Activated naive CD4-positive, alpha-beta T cell treated with anti-CD3 and anti-CD28 coated beads, Interleukin-2, amount 10 ng/mL, durations not matched to agents 7 days and 5 days (primary cell): ENCODE measurements at places on chromosomes 5 and 9.

DNA sequence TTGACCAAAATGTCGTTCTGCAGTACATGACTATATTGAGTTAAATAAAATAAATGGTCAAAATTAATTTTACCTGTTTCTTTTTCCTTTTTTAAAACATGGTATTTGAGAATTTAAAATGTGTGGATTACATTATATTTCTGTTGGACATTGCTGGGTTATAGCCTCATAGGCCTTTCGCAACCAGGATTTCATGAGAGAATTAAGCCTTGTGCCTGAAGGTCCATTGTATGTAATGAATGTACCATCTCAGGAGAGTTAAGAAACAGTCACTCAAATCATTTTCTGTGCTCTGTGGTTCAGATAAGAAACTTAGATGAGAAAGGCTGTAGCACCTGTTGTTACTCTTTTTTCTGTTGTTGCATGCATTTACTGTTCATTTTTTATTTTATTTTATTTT, 103.5 kb downstream of the ANGPTL2 start:
- DNase-seq, result no peak

- DNase-seq, result no peak
These were observed 2215.5 kb downstream of the MAT2B start for GRCh38 chr5:165720901-165721300.

GRCh38 chr5:127079994-127080491, 6.7 kb upstream of the C5orf63 start:
- DNase-seq, result no peak

GRCh38 chr5:142866563-142867275, 96.5 kb downstream of the ARHGAP26 start:
- DNase-seq, result peak; percentile 47

DNA sequence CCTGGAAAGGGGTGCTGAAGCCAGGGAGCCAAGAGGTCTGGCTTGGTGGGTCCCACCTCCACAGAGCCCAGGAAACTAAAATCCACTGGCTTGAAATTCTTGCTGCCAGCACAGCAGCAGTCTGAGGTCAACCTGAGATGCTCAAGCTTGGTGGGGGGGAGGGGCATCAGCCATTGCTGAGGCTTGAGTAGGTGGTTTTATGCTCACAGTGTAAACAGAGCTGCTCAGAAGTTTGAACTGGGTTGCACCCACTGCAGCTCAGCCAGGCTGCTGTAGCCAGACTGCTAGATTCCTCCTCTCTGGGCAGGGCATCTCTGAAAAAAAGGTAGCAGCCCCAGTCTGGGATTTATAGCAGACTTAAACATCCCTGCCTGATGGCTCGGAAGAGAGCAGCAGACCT, 55.5 kb upstream of the FBXL17 start:
- no peak for DNase-seq

DNA sequence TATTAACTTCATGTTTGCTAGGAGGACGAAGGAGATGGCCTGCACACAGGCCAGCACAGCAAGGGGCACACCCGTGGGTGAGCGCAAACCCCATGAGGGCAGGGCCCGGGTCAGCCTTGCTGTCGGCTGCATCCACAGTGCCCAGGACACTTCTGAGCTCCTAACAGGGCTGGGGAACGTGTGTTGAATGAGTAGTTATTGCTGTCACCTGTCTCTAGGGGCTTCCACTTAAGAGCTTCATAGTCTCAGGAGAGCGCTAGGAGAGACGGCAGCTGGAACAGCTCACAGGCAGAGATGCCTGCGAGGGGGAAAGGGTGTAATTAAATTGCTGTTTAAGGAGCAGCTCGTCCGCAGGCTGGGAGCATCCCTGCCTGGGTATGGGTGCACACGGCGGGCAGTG, 91.4 kb upstream of the NEURL1B start:
- no peak for DNase-seq

DNA sequence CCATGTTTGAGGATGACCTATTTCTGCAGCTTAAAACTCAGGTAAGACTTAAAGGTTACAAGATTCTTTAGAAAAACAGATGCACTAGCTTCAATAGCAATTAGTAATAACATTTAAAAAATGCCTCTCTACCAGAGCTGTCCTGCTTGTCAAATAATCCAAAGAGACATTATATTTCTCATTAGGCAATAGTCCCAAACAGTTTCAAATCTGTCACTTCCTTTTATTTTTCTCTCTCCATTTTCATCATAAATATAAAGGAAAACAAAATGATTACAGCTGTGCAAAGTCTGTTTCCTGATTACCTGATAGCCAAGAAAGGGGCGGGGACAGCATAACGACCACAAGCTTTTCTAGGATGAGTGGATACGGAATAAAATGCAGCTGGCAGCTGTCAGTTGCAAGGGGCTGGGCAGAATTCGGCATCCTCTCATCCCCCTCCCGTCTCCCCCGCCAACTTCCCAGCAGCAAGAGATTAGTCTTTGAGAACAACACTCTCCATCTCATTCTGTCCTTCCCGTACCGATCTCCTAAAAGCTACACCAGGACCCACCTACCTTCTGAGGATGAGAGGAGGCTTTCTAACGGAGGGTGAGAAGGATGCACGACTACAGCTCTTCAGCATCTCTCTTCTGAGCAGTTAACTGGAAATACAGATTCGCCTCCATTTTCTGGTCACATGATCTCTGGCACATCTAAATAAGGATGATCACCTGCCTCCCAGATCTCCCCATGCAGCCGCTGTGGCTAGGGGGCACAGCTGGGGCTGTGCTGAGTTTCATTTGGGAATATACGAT, 72.5 kb upstream of the PCA3 start:
- no peak for DNase-seq

- no peak for DNase-seq
These were observed 818.0 kb upstream of the ZNF608 start for GRCh38 chr5:125564317-125564975.

- no peak for DNase-seq
These were observed 7.2 kb downstream of the ANKHD1 start for GRCh38 chr5:140408750-140409241.

GRCh38 chr9:136625101-136626065, 37.3 kb upstream of the EGFL7 start:
- no peak for DNase-seq

DNA sequence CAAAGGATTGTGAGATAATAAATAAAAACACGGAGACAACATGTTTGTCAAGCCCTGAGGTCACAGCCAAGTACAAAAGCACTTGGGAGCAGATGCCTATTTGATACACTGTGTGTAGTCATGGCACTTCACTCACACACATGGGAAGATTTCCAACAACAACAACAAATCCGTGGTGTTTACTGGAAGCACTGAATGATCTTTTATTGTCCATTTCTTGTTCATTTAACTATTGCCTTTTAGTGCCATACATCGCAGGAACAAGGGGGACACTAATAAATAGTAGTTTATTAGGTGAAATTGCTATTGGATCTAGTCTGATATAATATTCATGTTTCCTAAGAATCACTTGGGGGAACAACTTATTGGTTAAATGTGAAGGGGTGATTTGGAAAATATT, 20.4 kb upstream of the GDNF start:
- no peak for DNase-seq

DNA sequence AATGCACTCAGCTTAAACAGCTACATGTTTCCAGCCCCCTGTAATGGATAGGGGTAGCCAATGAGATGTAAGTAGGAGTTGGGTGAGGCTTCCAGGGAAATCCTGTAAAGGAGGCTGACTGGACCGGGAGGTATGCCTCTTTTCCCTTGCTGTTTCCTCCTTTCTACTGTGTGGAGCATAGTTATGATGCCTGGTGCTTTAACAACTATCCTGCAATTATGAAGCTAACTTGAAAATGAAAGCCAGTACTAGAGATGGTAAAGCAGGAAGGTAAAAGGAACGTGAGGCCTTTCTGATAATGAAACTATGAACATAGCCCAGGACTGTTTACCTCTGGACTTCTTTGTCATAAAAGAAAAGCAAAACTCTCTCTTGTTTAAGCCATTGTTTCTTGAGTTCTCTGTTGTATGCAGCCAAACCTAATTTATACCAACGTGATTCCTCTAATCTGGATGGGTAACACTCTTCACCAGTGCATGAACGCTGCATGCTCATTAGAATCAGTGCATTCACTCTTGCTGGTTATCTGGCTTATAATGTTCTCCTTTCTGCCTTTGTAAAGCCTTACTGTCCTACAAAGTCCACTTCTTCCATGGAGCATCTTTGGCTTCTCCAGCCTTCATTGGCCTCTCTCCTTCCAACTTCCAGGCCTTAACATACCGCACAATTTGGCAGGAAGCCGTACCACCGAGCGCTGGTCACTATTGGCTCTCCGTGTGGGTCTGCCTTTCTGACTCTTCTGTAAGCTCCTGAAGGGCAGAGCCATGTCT, 8.3 kb upstream of the ARHGEF28 start:
- DNase-seq, result no peak

- DNase-seq, result no peak
These were observed 181.9 kb upstream of the SEMA6A start for GRCh38 chr5:116756531-116756930.

- no peak for DNase-seq
These were observed 15.0 kb downstream of the CACNA1B start for GRCh38 chr9:137892424-137893191.

DNA sequence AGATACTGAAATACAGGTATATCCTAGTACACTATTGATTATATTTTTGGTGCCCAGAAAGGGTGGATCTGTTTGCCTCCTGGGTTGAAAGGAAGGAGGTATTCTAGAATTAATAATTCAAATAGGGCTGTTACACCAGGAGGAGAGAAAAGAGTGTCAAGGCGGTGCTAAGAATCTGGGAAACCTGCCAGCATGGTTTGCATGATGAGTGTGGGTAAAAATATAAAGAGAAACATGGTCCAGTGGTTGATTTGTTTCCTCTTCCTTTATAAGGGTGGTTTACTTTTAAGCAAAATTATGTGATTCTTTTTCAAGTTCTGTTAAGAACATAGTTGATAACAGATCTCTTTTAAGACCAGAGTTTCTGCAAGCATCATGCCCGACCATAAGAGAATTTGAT, 69.4 kb upstream of the NFIB start:
- DNase-seq, result no peak

DNA sequence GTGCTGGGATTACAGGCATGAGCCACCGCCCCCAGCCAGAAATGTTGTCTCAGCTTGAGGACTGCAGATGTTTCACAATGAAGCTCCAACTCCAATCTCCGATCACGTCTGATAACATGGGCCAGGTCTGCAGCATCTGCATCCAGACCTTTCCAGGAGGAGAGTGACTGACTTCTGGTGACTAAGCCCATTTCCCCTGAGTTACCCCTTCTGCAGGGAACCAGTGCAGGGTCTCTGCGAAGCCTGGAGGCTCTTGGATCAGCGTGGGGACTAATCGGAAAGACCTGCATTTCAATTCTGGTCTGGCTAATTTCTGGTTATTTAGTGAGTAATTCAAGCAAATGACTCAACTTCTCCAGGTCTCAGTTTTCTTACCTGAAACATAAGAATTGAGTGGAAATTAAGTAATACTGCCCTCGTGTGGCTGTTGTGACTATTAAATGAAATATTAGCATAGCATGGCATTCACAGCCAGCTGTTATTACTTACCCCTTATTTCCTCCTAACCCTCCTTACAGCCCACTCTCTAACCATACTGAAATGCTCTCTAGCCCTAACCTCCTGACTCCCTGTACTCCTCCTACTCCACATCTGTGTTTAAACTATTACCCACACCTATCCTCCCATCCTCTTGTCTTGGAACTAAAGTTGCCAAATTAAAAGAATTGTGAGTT, 2.2 kb upstream of the GNPDA1 start:
- DNase-seq, result peak; percentile 53

DNA sequence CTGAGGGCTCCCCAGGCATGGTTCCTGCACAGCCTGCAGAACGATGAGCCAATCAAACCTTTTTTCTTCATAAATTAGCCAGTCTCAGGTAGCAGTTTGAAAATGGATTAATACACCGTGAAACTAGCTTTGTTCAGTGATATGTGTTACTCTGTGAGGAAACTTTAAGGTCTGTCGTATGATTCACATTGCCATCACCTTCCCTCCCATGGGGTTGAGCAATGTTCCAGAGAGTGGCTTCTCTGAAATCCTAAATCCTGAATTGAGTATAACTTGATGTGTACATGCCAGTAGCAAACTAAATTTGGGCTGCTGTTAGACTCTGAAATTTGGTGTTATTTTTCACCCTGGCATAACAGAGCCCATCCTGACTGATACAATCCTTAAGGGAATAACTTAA, 866.4 kb upstream of the C9orf72 start:
- no peak for DNase-seq

DNA sequence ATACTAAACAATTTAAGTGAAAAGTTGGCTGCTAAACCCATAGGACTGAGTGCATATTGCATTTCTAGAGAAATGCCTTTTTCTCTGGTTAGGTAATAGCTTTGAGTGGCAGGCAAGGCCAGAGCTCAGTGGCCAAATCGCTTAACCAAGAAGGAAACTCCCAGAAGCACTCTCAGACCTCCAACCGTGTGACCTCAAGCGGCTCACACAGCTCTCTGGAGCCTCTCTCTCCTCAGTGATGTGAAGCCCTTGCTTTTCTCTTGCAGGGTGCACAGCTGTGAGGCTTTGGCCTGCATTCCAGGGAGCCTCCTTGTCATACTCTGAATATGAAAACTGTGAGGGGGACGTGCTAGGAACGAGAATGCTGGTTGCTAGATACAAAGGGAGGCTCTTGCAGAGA, 106.7 kb downstream of the INSYN2B start:
- DNase-seq, result no peak

GRCh38 chr5:1060535-1060981, 51.3 kb downstream of the SLC12A7 start:
- DNase-seq, result no peak

- no peak for DNase-seq
These were observed 113.3 kb upstream of the GRAMD2B start for GRCh38 chr5:126309860-126310259.

DNA sequence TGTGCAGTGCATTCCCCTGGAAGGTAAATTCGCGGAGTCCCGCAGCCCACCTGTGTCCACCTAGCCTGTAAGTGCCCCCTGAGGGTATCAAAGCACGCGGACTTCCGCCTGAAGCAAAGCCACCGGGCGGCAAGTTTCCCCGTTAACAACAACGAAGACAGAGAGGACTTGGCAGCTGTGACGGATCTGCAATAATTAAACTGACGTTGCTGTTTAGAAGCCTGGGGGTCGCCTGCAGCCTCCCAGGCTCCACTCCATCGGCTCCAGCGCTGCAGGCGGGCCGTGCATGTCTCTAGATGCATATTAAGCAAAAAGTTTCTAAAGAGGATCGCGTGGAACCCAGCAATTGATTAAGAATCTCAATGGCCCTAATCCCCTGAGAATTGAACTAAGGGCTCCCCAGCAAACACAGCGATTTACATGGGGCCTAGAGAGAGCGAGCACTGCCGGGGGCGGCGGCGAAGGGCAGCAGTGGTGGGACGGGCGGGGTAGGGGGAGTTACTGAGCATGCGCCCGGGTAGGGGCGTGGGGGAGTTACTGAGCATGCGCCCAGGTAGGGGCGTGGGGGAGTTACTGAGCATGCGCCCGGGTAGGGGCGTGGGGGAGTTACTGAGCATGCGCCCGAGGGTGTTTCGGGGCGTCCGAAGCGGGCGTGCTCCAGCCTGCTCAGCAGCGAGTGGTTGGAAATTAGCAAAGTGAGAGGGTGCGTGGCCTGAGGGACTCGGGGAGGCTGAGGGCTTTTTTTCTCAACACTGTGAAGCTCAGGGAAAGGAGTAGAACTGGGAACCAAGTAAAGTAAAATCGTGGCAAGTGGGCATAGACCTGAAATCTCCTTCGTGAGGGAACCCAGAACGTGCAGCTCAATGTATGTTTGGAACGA, 255.2 kb downstream of the DOCK8 start:
- DNase-seq, result peak; percentile 93

- no peak for DNase-seq
These were observed 111.0 kb upstream of the RETREG1 start for GRCh38 chr5:16727755-16728325.
